ENCODE measurements at places on chromosomes 3 and 15.

DNA sequence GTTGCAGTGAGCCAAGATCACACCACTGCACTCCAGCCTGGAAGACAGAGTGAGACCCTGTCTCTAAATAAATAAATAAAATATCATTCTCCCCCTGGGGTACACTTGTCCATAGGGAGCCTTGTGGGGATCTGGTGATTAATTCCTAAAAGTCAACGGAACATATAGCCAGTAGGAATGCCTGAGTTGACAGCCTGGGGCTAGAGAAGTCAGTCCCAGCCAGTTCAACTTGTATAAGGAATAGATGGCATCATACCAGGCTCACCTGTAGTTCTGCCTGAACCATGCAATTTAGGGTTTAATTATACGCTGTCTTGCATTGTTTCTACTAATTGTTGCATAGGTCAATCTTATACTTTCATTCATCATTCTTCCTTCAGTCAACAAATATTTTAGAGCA, 5.9 kb upstream of the BOC start:
- no peak for DNase-seq

DNA sequence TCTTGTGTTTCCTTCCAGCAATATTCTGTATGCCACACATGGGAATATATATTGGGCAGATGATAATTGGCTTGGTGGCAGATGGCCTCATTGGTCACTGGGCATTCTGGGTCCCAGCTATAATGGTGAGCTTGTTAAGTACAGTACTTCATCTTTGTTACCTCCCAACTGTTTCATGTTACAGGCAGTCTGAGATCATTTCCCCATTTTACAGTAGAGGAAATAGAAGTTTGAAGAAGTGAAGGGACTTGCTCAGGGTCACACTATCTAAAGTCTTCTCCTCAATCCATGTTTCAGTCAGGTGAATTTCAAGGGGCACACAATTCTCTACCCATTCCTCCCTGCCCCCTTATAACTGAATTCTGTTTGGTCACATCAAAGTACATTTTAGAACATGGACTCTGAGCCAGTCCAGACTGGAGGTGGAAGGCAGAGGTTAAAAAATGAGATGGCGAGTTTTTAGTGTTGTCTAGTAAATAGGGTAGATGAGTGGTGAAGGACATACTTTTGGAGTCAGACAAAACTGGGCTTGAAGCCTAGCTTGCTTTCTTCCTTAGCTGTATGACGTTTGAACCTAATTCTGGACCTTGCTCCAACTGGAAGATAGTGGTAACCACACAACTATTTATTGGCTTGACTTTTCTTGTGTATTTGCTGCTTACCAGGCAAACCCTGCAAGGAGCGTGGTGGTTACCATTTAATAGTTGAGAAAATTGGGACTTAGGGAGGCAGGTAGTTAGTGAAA, 2.5 kb downstream of the EEFSEC start:
- no peak for DNase-seq

GRCh38 chr3:151305060-151305774, 11.4 kb downstream of the GPR87 start:
- peak; percentile 90 for DNase-seq

- no peak for DNase-seq
Observed at GRCh38 chr3:66269411-66269810, 48.6 kb downstream of the SLC25A26 start.

DNA sequence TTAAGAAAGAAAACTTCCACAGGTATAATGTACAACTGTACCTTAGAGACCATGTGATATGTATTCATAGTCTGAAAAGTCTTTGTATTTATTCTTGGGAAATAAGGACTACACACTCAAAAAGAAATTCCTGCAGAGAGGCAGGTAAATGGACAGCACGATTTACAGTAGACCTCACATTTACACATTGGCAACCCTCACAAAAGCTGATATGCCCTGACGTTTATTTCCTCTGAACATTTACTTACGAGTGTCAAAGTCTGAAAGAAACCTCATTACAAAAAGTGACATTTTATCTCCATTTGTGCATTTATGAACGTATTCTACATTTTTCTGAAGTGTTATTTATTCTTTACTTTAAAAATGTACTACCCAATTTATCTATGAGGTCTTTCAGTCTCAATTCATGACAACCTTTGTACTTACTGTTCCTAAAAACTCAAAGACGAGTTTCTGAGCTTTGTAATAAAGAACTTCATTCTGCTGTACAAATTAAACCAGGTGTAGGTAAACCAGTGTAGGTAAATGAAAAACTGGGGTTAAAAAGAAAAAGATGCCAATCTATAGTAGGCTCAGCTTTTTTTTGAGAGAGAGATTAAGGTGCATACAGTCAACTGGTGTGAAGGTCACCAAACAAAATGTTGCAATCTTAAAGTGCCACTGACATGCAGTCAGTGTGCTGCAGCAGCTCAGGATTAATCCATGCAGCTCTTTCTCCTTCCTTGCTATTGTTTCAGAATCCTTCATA, 44.3 kb downstream of the THRB start:
- no peak for DNase-seq

- no peak for DNase-seq
Observed at GRCh38 chr3:154132777-154133375, 11.7 kb downstream of the ARHGEF26 start.

- no peak for DNase-seq
Observed at GRCh38 chr3:155243512-155243921, 50.0 kb downstream of the STRIT1 start.

- no peak for DNase-seq
Observed at GRCh38 chr3:100744671-100745070, 35.4 kb downstream of the TFG start.

DNA sequence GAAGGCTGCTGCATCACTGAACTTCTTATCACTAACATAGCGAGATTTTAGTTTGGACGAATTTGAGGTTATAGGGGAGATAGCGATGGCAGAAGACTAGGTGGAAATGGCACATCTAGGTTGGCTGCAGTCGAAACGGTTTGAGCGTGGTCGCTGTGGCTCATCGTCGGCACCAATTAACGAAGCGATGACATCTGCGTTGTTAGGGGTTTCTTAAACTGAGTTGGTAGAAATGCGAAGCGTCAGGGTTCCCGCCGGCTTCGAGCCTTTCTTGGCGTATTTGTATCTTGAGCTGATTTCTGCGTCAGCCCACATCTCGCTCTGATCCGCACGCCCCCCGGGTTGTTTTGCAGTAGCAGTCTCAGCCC, 319 bp downstream of the LNP1 start:
- peak; percentile 24 for DNase-seq

DNA sequence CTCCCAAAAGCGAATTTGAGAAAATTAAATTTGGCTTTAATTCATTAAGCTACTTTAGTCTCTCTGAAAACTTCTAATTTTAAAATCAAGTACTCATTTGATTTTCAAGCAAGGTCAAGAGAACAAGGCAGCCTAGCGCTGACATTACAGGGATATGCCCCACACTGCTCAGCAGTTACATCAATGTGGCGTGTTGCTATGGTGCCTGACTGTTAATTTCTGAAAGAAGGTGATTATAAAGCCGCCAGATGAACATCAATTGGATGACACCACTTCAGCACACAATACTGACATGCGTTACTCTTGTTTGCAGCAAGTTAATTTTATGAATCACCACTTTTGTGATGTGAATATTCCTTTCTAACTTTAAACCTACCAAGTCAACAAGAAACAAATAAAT, 284.4 kb downstream of the FOXP1 start:
- no peak for DNase-seq

DNA sequence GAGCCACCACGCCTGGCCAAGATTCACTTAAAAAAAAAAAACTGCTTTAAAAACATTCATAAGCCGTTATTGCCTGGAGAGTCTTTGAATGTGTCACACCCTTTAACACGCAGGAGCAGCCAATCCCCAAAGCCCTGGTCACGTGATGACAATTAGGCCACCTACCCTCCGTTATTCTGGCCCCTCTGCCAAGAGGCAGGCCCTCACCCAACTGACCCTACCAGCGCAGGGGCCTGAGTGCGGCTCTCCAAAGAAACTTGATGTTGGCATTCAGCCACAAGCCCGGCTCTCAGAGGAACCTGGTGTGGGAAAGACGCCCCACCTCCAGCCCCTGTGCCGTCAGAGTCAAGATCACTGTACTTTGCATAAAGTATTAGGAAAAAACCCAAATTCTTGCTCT, 11.6 kb upstream of the MUC4 start:
- no peak for DNase-seq

DNA sequence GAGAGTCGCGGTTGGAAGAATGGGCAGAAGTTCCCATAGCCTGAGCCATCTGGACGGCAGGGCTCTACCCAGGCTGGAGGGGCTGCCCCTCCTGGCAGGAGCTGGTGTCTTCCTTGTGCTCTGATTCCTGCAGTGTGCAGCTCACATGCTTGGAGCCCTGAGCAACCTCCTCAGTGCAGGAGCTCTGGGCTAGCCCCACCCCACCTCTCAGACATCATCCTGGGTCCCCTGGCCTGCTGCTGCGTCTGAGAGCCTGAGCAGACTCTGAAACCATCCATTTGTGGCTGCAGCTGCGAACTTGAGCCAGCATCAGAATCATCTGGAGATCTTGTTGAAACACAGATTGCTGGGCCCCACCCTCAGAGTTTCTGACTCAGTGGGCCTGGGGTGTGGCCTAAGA, 42.8 kb downstream of the POMGNT2 start:
- no peak for DNase-seq

DNA sequence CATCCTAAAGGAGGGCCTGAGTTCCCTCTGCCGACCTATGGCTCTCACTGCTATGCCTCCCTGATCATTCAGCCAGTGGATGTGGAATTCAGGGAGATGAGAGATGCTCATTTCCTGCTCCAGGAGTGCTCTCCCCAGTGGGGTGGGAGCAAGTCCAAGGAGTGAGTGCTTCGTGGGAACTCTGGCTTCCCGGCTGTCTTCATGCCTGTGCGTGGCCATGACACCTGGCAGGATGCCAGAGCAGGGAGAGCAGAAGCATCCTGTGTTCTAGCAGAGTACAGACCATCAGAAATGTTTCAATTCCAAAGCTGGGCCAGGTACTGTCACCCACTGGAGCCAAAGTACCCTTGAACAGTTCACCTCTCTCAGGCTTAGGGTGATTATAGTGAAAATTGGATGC, 45.1 kb downstream of the APH1B start:
- DNase-seq = no peak

DNA sequence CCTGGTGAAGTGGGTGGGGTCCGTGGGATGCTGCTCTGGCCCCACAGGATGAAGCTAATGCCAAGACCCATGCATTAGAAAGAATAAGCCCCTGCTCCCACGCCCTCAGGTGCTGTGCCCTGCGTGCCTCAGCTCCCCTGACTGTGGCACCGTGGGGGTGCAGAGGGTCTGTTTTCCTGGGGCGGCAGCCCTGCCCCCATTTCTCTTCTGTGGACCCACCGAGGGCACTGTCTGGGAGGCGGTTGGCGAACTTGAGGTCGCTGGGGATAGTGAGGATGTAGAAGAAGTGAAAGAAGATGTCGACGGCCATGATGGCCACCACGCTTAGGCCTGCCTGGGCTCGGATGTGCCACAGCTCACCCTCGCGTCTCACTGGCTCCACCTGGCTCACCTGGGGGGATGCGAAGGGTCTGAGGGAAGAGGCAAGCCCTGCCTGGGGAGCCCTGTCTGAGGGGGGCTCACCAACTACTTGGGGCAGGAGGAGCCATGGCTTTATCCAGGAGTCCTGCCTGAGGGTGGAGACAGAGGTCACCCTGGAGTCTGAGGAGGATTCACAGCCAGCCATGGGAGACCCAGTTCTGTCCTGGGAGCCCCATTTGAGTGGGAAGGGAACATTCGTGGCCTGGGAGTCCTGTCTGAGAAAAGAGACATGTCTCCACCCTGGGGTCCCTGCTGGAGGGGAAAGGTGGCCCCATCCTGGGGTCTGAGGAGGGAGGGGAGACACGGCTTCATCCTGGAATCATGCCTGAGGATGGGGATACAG, 5.1 kb downstream of the HHATL start:
- DNase-seq = no peak

DNA sequence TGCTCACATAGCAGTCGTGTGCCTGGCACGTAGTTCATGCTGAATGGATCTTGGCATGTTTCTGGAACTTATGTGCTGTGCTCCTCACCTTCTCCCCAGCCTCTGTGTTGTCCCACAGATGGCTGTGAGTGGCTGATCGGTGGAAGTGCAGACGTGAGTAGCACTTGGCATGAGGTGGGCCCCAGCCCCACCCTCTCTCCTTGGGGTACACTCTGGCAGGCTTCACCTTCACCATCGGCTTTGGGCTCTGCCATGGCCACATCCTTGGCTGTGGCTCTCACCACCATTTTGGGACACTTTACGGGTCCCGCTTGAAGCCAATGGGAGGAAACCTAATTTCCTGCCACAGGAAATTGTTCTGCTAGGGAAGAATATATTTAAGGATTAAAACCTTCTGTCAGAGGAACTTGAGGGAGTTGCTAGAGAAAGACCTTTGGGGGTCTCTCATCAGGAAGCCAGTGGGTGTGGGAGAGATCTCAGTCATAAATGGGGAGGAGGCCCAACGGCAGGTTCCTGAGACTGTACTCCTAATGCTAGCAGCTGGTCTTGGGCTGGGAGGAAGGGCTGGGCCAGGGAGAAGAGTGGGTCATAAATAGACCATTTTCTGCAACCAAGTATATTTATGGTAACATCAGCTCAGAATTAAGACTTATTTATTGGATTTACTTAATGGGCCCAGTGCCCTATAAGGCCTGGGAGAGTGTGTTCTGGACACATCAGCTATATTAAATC, 92.3 kb downstream of the SMAD3 start:
- DNase-seq = no peak

- peak; percentile 43 for DNase-seq
Observed at GRCh38 chr15:48644827-48645557, 517 bp downstream of the FBN1 start.

- no peak for DNase-seq
Observed at GRCh38 chr15:38021259-38021658, 86.8 kb downstream of the TMCO5A start.

DNA sequence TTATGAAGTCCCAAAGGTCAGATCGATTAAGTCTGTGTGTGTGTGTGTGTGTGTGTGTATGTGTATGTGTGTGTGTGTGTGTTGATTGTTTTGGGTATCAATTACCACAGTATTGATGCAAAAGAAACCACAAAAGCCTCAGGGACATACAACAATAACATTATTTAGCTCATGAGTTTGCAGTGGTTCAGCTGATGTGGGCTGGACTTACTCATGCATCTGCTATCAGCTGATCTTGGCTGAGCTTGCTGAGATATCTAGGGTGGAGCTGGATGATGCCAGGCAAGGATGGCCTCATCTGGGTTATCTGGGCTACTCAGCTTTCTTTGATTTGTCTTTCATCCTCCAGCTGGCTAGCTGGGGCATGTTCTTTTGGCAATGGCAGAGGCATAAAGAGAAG, 82.4 kb upstream of the PRR23C start:
- DNase-seq = peak; percentile 31

GRCh38 chr3:55107187-55107586, 179.3 kb upstream of the LRTM1 start:
- no peak for DNase-seq

- DNase-seq = no peak
Observed at GRCh38 chr15:91061997-91062396, 38.1 kb upstream of the SV2B start.

All from RWPE1 (cell line).